ENCODE measurements at places on chromosomes 4 and X. TPM values are rescaled to one million over a fixed set of nuclear protein-coding genes. Genes with fewer than 3 reads are reported as not detected.

GRCh38 chr4:52545099-52546069 lies 113.7 kb downstream of the USP46 start:
- peak; percentile 59 for DNase-seq

GRCh38 chr4:68267433-68267944 lies 22.0 kb upstream of the TMPRSS11B start:
- peak; percentile 43 for DNase-seq

DNA sequence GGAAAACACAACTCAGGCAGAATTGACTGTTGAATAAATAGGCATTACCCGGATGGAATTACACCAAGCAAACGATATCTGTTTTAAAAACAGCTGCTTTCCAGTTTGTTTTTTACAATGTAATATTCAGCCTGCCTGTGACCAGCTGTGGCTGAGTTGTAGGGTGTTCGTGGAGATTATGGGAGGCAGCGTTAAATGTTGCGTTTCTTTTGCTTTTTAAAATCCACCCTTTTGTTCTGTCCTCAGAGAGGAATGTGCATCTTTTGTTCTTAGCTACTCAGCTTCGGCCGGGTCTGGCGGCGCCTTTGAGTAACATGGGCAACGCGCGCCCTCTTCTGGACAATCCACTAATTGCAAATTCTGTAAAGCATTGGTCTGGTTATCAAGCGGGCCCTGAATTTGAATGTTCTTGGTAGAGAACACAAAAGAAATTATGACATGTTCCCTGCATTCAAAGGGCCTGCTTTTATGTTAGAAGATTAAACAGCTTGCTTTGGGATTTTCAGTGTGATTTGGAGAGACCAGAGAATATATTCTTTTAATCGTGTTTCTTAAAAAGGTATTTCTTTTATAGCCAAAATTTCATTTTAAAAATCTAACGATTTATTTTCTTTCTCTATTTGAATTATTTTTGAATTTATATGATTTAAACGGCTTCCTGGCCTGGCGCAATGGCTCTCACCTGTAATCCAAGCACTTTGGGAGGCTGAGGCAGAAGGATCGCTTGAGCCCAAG lies 76.3 kb upstream of the TRIM2 start:
- peak; percentile 67 for DNase-seq

DNA sequence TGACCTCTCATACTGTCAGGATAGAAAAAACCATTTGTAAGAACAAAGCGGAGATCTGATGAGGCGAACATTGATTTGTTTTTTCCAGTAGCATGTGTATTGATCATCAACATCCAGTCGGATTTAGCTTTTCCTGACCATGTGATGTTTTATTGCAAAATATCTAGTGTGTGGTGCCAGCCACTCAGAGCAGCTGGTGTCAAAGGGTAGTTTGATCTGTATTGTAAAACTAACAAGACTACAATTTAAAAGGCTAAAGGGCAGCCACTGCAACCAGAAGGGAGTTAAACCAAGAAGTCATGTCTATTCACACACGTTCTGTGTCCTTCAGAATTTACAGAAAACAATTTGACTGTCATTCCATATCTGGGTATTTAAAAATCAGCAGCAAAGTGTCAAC lies 719.0 kb upstream of the FRG1 start:
- DNase-seq: no peak

DNA sequence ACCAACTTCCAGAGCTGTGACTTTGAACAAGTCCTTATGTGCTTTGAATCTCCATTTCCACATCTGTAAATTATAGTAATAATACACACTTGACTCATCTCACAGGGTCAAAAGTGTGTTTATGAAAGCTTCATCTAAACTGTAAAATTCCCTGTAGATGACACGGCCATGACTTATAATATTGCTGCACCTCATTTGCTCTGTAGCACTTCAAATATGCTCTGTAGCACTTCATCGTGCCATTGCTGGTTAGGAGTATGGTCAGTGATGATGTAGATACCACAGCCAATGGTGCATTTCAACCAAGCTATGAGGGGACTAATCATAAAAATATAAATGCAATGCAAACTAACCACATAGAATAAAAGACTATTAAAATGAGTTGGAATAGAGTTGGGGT lies 318.6 kb downstream of the ANK2 start:
- peak; percentile 15 for DNase-seq

- no peak for DNase-seq
These were observed 6.3 kb downstream of the STX18 start for GRCh38 chr4:4535590-4535989.

GRCh38 chrX:153445106-153445855 lies 575 bp downstream of the TREX2 start:
- no peak for DNase-seq

- DNase-seq: no peak
These were observed 315.2 kb upstream of the SLIT2 start for GRCh38 chr4:19936476-19936875.

DNA sequence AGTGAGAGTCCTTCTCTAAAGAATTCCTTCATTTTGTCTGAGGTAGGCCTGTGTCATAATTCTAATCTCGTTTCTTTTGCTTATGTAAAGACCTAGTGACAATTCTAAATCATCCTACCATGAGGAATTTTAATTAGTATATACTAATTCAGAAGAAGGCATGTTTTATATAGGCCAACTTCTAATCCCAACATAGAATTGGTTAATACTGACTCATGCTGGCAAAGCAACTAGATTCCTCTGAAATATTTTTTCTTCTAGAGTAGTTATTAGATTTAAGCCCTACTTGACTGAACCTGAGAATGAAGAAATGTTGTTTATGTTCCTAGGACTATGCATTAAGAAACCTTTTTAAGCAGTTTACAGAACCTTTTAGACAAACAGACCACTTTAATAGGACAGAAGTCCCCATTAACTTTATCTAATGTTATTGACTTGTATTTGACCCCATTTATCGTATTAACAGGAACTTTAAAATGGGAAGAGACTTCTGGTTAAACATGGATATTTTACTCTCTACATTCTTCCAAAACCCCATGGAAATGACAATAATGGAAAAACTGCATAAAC lies 56.1 kb upstream of the EIF1AX start:
- no peak for DNase-seq

- no peak for DNase-seq
These were observed 20.4 kb upstream of the ATXN3L start for GRCh38 chrX:13340182-13340791.

DNA sequence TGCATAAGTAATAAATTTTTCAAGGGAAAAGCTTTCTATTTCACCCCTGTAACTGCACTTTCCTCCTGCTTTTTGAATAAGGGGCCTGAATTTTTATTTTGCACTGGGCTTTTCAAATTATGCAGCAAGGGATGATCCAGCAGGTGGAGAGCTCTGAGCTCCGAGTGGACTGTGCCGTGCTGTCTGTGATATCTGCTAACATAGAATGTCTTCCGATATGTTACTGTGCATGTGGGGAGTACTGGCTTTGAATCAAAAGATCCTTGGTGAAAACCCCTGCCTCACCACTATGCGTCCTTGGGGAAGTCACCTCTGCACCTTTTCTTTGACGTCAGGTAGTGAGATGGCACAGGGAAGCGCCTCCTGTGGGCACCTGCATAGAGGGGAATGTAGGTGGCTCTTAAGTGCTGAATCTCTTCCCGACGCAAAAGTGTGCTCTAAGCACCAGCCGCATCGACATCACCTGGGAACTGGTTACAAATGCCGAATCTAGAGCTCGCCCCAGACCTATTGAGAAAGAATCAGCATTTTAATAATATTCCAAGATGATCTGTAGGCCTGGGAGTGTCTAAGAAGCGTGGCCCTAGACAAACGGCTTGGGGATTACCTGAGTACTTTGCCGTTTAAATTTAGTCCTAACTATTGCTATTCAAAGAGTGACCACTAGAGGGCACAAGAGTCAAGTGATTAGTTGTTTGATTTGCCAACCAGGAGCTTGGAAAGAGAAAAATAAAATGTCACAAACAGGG lies 19.2 kb upstream of the WFS1 start:
- DNase-seq: peak; percentile 67

DNA sequence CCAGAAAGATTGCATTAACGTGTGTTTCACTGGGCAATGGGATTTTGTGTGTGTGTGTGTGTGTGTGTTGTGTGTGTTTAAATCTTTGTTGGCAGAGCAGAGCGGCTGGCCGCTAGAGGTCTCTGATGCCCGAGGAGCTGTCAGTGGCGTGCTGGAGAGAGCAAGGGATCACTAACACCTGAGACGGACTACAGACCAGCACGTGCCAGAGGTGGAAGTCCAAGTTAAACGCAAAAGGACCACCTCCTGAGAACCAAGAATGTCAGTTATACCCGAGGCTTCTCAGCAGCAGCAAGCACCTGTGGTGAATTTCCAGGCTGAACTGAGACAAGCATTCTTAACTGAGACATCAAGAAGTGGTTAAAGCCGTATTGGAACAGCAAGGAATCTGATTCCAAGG lies 9.0 kb upstream of the SLC25A14 start:
- peak; percentile 28 for DNase-seq

DNA sequence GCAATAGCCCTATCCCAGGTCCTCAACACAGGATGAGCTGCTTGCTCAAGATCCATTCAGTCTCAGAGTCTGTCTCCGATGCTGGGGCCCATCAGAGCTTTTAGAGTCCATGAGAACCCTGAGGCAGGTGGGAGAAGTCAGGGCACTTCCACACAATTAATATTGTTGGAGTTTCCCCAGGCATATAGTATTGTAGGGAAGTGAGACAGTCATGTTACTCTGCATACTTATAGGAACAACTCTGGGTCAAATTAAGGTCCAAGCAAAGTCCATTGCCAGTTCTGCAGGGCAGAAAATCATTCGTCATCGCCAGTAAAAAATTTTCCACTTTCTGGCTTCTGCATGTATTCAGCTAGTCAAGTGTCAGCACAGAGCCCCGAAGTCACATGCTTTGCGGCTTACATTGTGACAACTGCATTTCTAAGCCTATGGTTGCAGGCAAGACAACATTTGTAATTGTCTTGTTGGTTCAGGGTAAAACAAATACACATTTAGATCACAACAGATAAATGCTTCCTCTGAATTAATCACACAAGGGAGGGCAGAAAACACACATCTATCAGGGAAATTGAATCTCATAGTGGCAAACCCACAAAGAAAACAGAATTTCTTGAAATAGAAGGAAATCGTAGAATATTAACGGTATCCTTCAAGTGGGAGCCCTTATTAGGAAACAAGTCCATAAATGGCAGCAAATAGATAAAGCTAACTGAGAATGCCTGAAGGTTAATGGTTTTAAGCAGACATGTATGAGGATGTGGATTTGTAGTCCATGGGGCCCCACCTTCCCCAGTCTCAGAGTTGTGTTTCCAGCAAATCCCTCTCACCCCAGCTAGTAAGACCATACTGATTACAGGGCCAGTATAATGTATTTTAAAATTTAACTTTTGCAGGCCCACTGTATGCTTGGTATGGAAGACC lies 412.1 kb upstream of the RASGEF1B start:
- DNase-seq: no peak

DNA sequence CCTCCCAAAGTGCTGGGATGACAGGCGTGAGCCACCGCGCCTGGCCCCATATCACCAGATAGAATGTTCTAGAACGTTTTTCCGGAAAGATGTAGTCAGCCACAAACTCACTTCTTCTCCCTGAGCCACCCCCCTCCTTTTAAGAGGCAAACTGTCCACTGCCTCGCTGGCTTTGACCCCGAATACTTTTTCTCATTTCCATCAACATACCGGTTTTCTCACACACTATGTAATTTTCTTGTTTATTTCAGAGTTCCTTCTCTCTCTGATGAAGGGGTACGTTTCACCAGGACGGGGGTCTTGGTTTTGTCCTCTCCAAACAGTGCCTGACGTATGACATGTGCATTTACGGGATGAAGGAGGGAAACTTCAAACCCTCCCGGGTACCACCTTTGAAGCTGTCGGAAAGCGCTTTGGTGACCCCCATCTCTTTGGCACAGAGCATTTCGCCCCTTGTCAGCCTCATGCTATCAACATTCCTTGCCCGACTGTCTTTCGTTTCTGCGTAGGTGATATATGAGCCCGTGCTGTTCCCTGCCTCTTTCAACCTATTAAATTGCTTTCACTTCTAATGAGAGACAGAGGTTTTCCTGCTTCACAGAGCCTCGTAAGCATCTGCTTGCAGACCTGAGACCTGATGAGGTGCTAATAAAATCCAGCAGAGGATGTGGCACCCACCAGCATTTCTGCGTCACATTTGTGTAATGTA lies 73.8 kb downstream of the CRLF2 start:
- DNase-seq: no peak

DNA sequence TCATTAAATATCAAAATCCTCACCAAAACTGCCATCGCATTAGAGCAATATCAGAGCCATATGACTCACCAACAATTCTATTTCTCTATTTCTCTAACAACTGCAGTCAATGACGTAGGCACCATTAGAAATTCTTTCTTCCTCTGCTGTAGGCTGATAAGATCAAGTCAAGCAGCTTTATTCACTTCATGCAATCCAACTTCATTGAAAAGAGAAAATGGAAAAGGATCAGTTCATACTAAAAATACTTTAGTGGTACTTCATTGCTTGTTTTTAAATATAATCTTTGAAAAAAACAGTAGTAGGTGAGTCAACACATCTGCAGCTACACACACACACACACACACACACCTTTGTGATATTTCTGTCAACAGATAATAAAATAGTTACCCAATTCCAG lies 345.3 kb upstream of the TENM3 start:
- peak; percentile 0 for DNase-seq

DNA sequence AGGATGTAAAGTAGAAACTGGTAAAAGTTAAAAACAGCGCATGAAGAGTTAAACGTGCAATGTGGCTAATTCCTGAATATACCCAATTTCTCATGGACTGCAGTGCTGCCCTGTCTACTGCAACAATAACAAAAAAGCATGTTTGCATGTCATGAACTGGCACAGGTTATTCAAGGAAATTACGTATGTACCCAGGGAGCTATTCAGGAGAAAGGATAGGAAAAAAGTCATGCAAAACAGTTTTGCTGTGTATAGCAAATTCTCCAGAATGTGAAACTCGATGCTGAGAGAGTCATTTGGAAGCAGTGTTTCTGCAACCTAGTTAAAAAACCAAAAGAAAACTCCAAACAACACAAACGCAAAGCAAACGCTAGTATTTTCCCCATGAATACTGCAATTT lies 381.5 kb upstream of the PRKX start:
- DNase-seq: no peak

GRCh38 chr4:35965300-35965699 lies 279.0 kb downstream of the ARAP2 start:
- DNase-seq: no peak

Gene GAGE12H
- total RNA-seq: not detected

Gene ASB5
- total RNA-seq: not detected

Gene TAF7L
- under 0.01 TPM for total RNA-seq

Gene KDR
- total RNA-seq: under 0.01 TPM

Gene PABPC1L2B
- total RNA-seq: not detected

Gene EPHA5
- total RNA-seq: not detected
